ENCODE measurements at places on chromosomes 7 and 10.

- DNase-seq: no peak
Observed at GRCh38 chr7:74454925-74455288, 1.2 kb downstream of the GTF2IRD1 start.

- no peak for DNase-seq
Observed at GRCh38 chr10:107160866-107161265, 3.6 kb downstream of the SORCS1 start.

GRCh38 chr7:108010377-108010776 is 7.4 kb upstream of the LAMB1 start:
- DNase-seq: no peak

- DNase-seq: no peak
Observed at GRCh38 chr7:92972441-92972840, 136.1 kb upstream of the CDK6 start.

DNA sequence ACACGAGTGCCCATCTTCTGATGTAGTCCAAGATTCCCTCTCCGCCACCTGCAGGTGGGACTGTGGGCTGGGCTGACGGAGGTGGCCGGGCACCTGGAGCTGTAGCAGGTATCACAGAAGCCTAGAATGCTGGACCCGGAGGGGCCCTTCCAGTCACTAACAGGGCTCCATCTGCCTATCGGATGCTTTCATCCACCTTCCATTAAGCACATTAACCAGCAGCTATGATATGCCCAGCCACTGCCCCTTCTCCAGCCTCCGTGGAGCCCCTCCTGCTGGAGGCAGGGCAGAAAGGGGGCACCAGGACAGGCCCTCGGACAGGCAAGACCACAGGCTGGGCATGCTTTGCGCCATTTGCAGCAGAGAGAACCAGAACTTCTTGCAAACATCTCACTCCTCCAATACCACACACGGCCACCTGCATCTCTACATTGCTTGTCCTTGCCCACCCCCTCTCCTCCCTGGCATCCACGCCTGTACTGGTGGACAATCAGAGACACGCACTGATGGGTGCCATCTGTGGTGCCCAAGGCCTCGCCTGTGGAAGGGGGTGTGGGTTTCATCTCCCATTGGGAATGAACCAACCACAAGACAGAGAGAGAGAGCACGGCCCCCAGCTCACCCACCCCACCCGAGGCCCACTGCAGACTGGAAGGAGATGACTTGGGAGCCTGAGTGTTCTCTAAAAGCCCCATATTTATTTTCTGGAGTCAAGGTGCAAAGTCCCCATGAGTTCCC is 16.8 kb downstream of the PRKAG2 start:
- DNase-seq: no peak

DNA sequence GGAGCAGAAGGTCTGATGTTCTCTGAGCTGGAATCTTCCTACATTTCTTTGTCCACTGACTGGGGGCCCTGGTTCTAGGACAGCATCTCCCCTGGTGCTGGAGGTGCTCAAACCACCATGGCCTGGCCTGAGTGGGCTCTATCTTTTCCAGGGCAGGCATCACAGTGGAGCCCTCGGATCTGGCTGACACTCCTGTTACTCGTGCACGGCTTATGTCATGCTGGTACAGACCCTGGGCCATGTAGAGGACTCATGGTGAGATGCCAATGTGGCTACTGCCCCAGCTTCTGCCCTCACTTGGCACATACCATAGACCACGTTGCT is 96.0 kb downstream of the HIPK2 start:
- no peak for DNase-seq

- no peak for DNase-seq
Observed at GRCh38 chr10:6279540-6280267, 77.0 kb downstream of the PFKFB3 start.

DNA sequence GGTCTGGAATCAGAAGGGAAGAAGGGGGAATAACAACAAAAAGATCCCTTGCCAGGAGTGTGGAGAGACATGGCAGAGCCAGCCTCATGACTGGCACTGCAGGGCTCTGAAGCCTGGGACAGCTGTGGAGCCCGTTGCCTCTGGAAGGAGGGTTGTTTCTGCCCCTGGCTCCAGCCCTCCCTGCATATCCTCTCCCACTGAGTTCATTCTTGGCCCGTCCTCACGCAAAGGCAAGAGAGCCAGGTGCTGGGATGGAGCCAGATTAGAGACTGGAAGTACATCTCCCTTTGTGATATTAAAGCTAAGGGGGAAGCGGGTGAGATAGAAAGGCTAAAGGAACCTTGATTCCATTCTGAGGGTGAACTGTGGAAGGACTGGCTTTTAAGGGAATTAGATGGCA is 141.5 kb upstream of the NPVF start:
- no peak for DNase-seq

- no peak for DNase-seq
Observed at GRCh38 chr7:42460933-42461332, 223.9 kb upstream of the GLI3 start.

GRCh38 chr7:39313974-39314373 is 252.2 kb upstream of the YAE1 start:
- DNase-seq: no peak

GRCh38 chr7:71009636-71010035 is 122.3 kb upstream of the GALNT17 start:
- DNase-seq: no peak

DNA sequence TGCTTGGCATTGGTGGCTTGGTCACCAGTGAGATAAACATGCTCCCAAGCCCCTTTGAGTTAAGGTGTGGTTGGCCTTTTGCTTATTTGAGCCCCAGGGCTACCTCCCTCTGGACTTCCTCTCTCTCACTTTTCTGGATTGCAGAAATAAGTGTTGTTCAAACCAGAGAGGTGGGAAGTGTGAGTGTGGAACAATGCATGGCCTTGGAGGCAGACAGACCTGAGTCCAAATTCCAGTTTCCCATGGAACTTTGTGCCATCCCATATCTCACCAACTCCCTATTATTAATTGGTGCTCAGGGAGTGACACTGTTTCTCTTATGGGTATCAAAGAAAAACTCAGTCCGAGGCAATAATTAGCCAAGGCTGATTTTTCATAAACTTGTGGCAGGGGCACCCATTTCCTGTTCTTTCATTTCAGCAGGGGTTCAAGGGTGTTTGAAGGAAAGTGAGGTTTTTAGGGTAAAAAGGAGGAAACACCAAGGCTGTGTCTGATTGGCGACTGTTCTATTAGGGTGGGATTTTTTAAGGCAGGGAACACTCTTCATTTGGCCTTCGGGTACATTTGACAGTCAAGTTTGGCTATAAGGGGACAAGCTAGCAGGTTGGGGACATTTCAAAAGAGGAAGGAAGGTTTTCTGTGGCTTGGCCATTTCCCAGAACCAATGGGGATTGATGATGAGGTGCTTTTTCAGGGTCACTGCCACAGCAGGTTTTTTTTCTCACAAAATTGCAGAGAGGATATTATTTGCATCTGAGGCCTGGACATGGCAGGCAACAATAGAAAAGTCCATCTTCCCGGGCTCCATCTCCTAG is 148.8 kb upstream of the NPY start:
- DNase-seq: no peak

DNA sequence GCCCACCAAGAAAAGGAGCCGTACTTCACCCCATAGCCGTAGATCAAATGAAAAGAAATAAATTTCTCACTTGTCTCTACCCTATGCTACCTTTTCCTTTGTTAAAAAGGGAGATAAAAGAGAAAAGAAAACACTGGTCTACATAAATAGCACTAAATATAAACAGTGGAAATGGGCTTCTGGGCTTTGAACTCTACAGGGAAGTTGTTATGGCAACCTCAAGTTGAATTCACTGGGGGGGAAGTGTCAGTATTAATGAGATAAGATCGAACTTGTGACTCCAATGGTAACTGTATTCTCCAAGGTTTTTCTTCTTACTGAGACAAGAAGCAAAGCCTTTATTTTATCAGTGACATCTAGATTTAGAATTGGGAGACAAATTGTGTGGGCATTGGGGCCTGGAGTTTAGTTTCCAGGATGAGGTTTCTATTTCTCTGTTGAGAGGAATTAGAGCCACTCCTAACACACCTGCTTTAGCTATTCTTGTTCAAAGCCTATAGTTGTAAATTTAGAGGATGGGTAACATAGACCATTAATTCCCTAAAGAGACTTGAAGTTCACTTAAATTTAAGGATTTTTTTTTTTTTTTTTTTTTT is 604.3 kb upstream of the GALNT17 start:
- no peak for DNase-seq

DNA sequence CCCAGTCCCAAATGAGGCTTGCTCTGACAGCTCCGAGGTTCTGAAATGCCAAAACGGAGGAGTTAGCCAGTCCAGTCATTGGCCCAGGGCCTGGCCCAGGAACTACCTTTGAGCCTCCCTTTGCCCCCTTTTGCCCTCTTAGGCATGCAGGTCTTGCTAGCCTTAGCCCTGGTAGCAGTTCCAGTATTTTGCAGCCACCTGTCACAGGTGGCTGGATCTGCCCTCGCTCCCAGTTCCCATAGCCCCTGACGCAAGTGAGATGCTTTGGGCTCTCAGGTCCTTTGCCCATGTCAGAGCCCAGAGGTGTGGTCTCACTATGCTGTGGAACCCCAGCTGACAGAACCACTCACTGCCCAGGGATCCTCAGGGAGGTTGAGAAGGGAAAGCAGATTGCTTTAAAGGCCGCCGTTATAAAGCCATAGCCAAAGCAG is 42.0 kb downstream of the GPRIN2 start:
- DNase-seq: no peak

GRCh38 chr10:130394832-130395231 is 258.6 kb downstream of the GLRX3 start:
- DNase-seq: no peak

GRCh38 chr7:117401293-117402002 is 25.8 kb downstream of the ASZ1 start:
- no peak for DNase-seq
